ENCODE measurements at places on chromosomes 16 and 17. TPM values are rescaled to one million over a fixed set of nuclear protein-coding genes. Genes with fewer than 3 reads are reported as not detected.

The PLLP gene
- 17.0 TPM for total RNA-seq

DNA sequence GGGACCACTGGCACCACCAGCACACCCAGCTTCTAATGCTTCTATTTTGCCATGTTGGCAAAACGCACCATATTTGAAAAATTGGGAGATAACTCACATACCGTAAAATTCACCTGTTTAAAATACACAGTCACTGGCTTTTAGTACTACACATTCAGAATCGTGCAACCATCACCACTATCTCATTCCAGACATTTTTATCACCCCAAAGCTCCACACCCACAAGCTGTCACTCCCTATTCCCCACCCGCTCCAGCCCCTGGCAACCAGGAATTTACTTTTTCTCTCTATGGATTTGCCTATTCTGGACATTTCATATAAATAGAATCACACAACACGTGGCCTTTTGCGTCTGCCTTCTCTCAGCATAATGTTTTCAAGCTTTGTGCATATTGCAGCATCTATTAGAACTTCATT, 25.0 kb downstream of the PPL start:
- no peak for DNase-seq

DNA sequence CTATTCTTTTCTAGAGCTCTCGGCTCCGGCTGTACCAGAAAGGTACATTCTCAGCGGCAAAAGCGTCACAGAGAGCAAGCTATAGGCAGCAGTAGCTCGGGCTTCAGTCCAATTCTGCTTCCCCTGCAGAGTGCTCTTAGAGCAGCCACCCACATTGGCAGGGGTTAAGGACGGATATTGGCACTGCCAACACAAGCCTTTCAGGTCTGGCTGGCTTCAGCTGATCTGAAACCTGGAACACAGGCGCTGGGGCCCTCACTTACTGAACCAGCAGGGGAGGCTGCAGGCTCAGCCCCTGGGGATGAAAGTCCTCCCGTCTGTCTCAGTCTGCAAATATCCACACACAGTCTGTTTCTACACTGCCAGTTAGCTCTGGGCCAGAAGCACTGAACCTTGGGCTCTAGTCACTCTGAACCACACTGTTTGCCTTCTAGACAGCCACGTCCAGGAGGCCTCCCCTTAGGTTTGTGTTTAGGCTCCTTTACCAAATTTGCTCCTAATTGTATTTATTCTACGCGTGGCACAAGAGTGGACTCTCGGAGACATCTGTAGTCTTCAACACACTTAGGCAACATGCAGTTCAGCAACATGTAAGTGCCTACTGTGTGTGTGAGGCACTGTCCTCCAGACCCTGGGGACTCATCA, 40.1 kb downstream of the HIC1 start:
- no peak for DNase-seq

The OTOP2 gene
- total RNA-seq = not detected

DNA sequence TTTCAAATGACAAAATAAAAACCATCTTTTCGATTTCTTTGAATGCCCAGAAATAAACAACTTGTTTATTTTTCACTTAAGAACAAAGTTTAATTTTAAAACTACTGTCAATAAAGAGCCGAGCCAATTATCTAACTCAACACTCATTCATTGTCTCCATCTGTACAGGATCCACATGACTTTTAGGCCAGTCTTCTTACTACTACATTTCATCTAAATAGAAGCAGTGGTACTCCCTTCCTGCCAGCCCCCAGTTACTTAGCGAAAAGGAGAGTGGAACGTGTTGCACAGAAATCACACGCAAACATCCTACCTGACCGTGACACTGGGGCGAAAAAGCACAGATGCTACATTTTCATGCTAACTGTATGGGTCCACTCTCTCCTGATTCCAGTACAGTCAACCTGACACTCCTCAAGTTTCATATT, 1.2 kb downstream of the GNA13 start:
- DNase-seq = no peak

DNA sequence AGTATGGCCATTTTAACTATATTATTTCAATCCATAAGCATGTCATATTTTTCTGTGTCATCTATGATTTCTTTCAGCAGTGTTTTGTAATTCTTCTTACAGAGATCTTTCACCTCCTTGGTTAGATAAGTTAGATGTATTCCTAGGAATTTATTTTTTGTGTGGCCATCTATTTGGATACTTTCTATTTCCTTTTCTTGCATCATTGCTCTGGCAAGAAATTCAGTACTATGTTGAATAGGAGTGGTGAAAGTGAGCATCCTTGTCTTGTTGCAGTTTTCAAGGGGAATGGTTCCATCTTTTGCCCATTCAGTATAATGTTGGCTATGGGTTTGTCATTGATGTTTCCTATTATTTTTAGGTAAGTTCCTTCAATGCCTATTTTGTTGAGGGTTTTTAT, 15.1 kb upstream of the ABCA9 start:
- no peak for DNase-seq

GRCh38 chr17:43533699-43534098, 12.4 kb downstream of the ETV4 start:
- no peak for DNase-seq

DNA sequence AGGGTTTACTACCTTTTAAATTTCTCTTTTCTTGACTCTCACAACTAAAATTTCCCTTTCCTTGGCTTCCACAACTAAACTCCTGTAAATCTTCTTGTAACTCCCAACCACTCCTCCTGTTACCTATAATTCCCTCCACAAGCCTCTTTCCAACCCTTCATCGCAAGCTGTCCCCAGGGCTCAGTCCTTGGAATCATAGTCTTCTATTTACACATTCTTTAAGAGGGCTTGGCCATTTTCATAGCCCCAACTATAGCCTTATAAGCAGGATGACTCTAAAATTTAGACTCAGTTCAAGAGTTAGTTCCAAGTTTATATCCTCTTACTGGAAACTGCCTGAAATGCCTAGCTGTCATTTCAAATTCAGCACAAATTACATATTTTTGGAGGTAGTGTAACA, 23.9 kb downstream of the GLG1 start:
- DNase-seq = no peak

The CA5A gene
- not detected for total RNA-seq

The CD7 gene
- total RNA-seq = not detected

- no peak for DNase-seq
Observed at GRCh38 chr16:84999200-84999599, 12.1 kb downstream of the ZDHHC7 start.

All from Caki2 (cell line).